KG1 (cell line): ENCODE measurements at places on chromosomes 5 and 9.

DNA sequence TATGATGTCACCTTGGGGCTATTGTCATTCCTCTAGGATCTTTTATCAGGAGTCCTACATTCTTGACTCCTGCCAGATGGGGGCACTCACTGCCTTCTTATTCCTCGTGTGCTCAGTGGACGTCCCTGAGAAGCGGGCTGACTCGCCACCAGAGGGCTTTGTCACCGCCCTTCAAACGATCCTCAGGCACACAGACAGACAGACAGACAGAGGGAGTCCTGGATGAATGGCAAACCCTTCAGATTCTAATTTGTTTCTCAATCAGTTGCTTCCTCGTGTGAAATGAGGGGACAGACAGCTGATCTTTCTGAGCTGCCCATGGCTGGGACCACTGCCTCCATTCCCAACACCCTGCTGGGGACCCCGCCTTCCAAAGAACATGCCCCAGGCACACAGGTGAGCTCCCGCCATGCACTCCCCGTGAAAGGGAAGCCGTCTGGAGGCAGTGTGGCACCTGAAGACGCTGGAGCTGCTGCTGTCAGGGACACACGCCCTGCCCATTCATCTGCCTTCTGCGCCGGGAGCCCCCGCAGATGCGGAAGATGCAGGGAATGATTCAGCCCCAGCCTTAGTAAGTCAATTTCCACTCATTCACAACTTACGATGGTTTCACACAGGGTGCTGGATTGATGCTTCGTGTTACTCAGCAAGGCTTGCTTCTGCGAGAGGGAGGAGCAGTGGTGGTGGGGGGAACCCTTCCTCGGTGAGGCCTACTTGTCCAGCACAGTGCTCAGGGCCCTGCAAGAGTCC is 24.9 kb upstream of the SH3PXD2B start:
- DNase-seq: peak; percentile 88

DNA sequence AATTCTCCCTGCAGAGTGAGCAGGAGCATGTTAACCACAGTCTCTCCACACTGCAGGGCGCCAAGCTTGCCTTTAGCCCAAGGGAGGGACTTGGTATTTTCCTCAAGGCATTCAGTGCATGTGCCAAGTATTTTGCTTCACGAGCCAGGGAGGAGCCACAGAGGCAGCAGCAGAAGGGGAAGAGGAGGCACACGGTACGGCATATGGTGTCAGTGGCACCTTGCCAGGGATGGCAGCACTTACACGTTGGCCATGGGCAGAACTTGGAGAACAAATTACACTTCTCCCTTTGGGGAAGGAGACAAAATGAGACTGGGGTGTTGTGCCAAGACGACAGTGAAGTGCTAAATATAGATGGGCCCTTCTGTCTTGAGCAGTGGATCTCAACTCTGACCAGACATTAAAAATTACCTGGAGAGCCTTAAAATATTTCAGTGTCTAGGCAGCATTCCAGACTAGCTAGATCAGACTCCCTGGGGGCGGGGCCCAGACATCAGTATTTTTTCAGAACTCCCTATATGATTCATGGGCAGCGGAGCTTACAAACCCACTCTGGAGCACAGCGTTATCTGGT is 155.8 kb downstream of the DRD1 start:
- no peak for DNase-seq

DNA sequence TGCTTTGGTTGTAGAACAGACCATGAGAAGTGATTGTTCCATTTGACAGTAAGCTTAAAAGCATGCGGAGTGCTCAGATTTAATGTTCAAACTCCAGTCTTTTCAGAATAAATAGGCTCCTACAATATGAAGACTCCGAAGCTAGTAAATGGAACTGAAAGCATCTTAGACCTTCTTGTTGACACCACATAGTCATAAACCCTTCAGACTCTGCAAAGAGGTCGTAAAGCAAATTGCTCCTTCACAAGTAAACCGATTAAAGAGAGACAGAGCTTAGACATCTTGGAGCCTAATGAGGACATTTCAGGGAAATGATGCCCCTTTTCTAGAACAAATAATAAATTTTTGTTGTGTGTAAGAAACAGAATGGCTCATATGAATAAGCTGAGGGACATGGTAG is 511.0 kb upstream of the RIOK2 start:
- no peak for DNase-seq

GRCh38 chr5:96597438-96598020 is 64.6 kb upstream of the CAST start:
- no peak for DNase-seq

GRCh38 chr5:126499853-126500342 is 76.7 kb downstream of the GRAMD2B start:
- no peak for DNase-seq

DNA sequence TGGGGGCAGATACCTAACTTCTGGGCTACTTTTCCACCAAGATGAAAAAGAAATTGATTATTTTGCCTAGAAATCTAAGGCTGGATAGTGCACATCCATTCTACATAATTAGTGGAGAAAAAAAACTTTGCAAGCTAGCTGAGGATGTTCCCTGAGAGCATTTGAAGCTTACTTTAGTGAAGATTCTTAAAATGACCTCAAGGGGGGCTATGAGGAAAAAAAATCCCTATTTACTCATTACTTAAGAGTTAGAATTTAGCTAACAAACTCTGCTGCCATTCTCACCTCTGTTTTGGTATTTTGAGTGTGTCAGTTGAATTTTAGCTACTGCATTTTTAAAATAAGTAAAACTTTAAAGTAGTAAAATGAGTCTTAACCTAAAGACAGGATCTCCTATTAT is 9.2 kb upstream of the FGF10 start:
- DNase-seq: no peak

DNA sequence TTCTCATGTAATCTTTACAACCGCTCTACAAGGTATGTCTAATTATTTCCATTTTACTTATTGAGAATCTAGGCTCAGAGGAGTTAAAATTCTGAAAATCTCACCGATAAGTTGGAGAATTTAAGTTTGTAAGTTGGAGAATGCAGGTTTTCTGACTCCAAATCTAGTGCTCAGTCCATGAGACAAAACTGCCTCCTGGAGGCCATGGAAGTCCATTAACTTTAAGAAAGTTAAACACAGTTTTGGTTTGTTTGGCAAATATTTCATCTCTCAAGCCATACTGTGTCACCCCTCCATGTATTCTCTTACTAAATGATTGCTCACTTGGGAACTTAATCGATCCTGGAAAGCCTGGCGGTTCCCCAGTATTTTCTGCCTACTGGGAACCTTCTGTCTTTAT is 52.6 kb downstream of the INIP start:
- no peak for DNase-seq

- DNase-seq: no peak
Measured at GRCh38 chr5:100772548-100772947, 130.5 kb downstream of the ST8SIA4 start.

DNA sequence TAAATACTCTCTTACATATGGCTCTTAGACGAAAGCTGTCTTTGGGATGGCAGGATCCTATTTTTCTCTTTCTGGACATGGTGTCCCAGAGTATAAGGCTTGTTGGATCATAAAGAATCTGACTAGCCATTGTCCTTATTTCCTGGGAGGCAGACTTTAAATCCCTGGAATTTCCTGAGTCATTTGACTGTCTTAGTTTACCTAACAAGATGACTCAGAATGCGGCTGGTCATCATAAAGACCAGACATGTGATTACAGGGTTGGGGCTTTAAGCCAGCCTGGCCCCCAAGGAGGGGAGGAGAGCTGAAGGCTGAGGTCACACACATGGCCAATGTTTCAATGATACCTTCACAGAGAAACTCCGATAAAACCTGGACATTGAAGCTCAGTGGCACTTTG is 37.2 kb downstream of the FAM240B start:
- DNase-seq: no peak

GRCh38 chr5:73464016-73464745 is 15.6 kb upstream of the FOXD1 start:
- no peak for DNase-seq

- DNase-seq: no peak
Measured at GRCh38 chr5:168244838-168245559, 46.4 kb upstream of the WWC1 start.

- no peak for DNase-seq
Measured at GRCh38 chr5:144335561-144335960, 164.9 kb downstream of the KCTD16 start.

GRCh38 chr5:170297589-170298462 is at the start of gene LCP2:
TSS of gene LCP2 (minus strand) at chr5:170297777. CDS start at chr5:170297611, 166 bp downstream.
- peak; percentile 87 for DNase-seq

- no peak for DNase-seq
Measured at GRCh38 chr9:68750786-68751185, 45.7 kb downstream of the PIP5K1B start.

- DNase-seq: no peak
Measured at GRCh38 chr9:36941441-36941840, 92.6 kb downstream of the PAX5 start.

DNA sequence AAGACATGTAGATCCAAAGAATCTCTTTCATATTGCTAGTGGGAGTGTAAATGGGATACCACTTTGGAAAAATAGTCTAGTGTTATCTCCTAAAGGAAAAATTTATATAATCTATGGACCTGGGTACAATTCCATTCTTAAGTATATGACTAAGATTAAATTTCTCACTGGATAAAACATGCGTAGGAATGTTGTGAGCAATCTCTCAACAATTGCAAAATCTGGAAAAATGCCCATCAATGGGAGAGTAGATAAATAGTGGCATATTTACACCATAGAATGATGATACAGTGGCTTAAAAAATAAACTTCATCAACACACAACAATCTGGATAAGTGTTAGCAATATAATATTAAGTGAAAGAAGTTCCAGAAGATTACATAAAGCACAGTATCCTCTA is 469.5 kb downstream of the MAN2A1 start:
- DNase-seq: no peak

- no peak for DNase-seq
Measured at GRCh38 chr5:76720988-76721569, 5.2 kb downstream of the F2R start.

DNA sequence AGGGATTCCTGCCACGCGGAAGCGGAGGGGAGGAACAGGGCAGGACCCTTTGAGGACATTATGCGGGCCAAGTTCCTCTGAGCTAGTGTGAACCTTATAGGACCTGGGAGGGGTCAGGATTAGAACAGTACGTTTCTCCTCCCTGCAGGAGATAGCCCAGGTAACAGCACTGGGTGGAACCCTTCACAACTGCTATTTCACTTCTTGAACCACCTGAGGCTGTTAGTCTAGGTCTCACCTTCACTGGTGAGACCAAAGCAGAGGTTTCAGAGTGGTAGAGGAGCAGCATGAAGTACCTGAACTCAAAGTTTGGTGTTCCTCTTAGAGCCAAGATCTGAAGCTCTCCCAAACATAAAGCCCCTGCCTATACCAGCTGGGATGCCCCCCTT is 832 bp downstream of the EIF4EBP3 start:
- no peak for DNase-seq

GRCh38 chr9:123997665-123998277 is 13.8 kb upstream of the LHX2 start:
- DNase-seq: no peak

DNA sequence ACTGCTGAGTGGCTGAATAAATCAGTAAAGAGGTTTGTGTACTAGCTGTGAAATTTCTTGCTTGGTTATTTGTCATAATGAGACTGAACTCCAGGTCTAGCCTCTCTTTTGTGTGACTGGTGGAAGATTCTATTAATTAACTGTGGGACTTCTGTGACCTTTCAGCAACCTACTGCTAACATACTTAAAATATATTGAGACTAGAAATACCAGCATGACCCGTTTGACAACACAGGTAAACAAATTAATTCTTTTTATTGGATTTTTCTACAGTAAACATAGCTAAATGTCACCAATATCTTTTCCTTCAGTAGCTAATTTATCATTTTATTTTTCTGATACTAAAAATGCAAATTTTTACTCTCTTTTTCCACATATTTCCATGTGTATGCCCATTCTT is 390.4 kb upstream of the KCNN2 start:
- no peak for DNase-seq
